IMR-90 (cell line): ENCODE measurements at places on chromosomes 7 and 10. TPM values are rescaled to one million over a fixed set of nuclear protein-coding genes. Genes with fewer than 3 reads are reported as not detected.

TSPAN13 gene
- polyA plus RNA-seq = 3.6 and 5.0 TPM in 2 replicates

PRLHR gene
- polyA plus RNA-seq = not detected in 2 replicates

GRM3 gene
- not detected in 2 replicates for polyA plus RNA-seq

MRPS33 gene
- polyA plus RNA-seq = 33.8 and 34.3 TPM in 2 replicates

ACTL6B gene
- not detected in 2 replicates for polyA plus RNA-seq

ODAD2 gene
- 0.42 and 0.53 TPM in 2 replicates for polyA plus RNA-seq

PARD3 gene
- polyA plus RNA-seq = 13.1 and 14.6 TPM in 2 replicates

GCK gene
- 0.07 and 0.14 TPM in 2 replicates for polyA plus RNA-seq

AS3MT gene
- polyA plus RNA-seq = 2.1 and 2.7 TPM in 2 replicates

DNA sequence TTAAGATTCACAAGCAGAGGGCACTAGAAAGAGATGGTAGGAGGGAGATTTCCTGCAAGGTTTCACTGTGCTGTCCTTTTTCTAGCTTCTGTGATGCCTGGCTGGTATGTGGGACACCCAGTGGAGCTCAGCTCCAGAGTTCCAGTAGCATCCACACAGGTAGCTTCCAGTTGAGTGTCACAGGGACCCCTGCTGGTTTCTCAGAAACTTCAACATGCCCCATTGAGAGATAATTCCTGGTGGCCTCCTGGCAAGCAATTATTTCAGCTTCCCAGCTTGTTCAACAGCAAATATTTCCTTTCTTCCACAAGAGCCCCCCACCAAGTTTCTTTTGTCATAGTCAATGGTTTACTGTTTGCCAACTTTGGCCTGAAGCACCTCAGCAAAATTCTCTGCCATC, 858.7 kb downstream of the REEP3 start:
- DNase-seq = no peak

GRCh38 chr7:71705217-71705616, 573.3 kb downstream of the GALNT17 start:
- no peak for DNase-seq

DNA sequence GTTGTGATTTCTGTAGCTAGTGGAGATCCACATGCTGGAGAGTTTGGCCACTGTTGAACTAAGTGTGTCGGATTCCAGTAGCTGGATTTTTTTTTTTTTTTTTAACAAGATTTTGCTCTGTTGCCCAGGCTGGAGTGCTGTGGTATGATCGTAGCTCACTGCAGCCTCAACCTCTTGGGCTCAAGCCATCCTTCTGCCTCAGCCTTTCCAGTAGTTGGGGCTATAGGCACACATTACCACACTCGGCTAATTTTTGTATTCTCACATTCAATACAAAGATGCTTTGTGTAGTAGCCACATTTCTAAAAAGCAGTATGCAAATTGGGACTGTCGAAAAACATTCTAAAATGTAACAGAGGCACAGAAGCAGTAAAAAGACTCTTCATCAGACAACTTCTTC, 63.5 kb downstream of the RABGEF1 start:
- DNase-seq = no peak

GRCh38 chr7:157615101-157615817, 278.5 kb downstream of the DNAJB6 start:
- peak; percentile 13 for DNase-seq

DNA sequence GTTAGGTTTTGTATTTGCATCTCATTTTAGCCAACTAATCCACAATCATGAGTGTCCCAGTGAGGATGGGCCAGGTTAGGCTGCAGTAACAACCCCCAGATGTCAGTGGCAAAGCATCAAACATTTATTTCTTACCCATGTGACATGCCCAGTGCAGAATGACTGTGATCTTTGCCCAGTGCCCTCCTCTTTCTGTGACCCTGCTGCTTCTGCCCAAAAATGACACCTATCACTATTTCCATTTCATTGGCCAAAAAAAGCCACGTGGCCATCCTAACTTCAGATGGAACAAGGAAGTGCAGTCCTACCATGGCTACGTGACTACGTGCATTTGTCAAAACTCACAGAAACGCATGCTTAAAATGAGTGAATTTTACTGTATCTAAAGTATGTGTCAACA, 109.2 kb upstream of the PRR15 start:
- DNase-seq = no peak

DNA sequence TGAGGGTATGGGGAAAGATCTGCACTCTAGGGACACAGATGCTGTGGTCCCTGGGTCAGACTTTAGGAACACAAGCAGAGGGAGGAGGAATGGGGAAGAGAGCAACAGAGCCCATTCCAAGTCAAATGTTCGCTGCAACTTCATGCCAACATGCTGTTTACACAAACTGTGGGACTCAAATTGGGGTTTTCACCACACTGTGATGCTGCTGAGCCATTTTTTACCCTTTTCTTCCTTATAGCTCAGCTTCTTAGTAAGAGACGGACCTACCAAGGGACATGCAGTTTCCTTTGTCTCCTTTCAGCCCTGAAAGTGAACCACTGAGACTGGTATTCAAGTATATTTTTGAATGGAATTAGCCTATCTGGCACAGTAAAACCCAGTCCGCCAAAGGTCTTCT, 64.3 kb upstream of the AGK start:
- DNase-seq = no peak

- DNase-seq = peak; percentile 89
Observed at GRCh38 chr7:81499262-81500116, 270.4 kb downstream of the HGF start.

DNA sequence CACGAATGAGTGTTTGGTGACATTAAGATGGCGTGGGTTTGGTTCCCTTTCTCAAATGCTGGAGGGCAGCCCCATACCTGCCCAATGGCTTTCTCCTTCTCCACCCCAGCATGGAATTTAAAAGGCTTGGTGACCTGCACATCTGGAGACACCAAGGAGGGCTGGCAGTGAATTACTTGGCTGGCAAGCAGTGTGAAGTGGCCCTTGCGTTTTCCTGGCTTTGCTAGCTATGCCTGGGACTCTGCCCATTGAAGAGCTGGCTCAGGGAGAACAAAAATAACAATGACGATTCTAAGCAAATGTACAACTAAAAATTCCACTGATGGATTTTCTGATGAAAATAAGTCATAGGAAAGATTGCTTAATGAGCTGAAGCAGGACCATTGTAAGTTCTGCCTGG, 203.7 kb downstream of the CYP26A1 start:
- no peak for DNase-seq

DNA sequence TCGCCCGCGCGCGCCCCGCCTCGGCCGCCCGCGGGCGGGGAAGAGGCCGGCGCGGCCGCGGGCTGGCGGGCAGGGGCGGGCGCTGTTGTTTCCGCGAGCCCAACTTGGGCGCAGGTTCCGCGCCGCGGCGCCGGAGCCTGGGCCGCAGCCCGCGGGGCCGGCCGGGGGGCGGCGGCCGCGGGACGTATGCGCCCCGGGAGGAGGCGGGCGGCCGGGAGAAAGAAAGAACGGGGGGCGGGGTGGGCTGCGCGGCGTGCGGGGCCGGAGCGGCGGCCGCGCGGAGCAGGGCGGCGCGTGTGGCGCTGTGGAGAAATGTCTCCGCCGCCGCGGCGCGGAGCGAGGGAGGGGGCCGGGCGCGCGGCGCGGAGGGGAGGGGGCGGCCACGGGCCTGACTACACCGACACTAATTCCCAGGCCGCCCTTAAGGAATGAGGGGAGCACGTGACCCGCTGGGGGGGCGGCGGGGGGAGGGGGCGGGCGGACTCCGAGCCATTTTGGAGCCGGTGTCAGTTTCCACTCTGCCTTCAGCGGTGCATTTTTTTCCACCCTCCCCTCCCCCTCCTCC, at the start of gene BMI1:
BMI1 (plus strand) TSS at position 509 of the 565 bp plus-strand sequence. CDS start 5,351 bp downstream, outside the sequence.
- DNase-seq = peak; percentile 70

DNA sequence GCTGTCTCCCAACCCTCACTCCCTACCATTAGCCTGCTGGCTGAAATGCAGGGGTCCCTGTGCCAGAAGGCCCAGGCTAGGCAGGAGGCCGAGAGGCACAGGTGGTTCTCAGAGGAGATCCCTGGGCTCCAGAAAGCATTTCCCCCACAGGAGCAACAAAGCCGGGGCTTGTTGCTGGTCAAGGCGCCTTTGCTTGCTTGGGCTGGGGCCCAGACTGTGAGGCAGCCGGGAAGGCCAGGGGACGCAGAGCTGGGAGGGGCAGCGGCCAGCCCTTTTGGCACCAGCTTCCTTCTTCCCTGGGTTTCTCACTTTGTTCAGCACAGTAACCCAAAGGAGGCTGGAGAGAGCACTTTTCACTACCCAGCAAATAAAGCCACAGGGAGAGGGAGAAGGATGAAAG, 48.6 kb downstream of the FBXW4 start:
- DNase-seq = no peak

- no peak for DNase-seq
Observed at GRCh38 chr7:71132127-71132376, at the start of gene GALNT17. GALNT17 (plus strand) TSS chr7:71132144.

DNA sequence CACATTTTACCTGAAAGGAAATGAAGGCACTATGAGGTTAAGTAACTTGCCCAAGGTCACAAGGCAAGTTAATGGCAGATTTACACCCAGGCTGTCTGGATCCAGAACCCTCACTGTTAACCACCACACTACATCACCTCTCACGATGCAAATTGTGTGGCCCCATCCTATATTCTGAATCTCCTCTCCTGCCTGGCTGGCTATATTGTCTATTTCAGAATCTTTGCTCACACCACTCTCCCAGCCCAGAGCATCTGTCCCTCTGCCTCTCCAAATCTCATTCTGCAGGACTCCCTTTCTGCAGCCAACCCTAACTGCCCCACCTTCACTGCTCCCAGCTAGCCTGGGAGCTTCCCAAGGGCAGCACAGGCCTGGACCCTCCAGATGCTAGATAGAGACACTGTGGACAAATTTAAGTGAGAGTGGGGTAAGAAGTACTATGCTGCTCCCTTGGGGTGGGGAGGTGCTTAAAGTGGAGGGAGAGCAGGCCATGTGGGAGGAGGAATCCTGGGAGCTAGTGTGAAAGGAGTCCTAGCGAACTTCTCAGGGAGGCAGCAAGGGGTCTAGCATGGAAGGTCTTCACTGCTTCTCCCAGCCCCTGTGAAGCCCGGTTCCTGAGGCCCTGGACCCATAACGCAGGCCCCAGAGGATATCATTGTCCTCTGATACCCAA, 786 bp downstream of the CUEDC2 start:
- DNase-seq = no peak

DNA sequence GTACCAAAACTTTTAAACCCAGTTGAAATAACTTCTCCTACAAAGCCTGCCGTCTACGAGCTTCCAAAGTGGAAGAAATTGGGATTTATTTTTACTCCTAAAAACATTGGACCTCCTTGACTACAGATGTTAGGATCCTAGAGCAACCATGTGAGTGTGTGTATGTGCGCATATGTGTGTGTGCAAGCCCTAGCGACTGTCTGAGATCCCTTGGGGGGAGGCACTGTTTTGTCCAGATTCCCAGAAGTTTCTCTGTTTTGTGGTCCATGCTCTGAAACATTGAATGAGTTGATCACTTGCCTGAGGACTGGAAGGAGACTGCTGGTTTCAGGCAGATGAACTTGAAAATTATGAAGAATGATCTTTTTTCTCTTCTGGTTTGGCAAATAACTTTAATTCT, 312.3 kb upstream of the ZNF32 start:
- DNase-seq = no peak
